ENCODE measurements at places on chromosomes 11 and 22.
A peak's percentile ranks its signal among the peaks of the same experiment; 100 is the strongest.

- peak; percentile 65 for DNase-seq
Measured at GRCh38 chr11:14422052-14422813, 63.2 kb upstream of the RRAS2 start.

DNA sequence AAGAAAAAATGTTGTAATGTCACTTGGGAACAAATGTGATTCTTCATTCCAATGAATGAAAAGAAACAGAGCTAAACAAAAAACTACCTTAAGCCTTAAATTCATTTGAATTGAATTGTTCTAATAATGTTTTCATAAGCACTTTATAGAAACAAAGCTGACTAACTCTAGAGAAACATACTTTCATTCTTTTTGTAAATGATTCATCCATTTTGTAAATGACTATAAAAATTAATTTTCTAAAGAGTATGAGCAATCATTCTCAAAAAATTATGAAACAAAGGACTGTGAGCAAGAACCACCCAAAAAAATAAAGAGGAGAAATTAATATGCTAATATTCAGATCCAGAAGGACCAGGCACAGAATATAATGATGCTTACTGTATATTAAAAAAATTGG, 986.5 kb upstream of the CHORDC1 start:
- no peak for DNase-seq

GRCh38 chr11:120442031-120442430, 69.5 kb upstream of the GRIK4 start:
- no peak for DNase-seq

DNA sequence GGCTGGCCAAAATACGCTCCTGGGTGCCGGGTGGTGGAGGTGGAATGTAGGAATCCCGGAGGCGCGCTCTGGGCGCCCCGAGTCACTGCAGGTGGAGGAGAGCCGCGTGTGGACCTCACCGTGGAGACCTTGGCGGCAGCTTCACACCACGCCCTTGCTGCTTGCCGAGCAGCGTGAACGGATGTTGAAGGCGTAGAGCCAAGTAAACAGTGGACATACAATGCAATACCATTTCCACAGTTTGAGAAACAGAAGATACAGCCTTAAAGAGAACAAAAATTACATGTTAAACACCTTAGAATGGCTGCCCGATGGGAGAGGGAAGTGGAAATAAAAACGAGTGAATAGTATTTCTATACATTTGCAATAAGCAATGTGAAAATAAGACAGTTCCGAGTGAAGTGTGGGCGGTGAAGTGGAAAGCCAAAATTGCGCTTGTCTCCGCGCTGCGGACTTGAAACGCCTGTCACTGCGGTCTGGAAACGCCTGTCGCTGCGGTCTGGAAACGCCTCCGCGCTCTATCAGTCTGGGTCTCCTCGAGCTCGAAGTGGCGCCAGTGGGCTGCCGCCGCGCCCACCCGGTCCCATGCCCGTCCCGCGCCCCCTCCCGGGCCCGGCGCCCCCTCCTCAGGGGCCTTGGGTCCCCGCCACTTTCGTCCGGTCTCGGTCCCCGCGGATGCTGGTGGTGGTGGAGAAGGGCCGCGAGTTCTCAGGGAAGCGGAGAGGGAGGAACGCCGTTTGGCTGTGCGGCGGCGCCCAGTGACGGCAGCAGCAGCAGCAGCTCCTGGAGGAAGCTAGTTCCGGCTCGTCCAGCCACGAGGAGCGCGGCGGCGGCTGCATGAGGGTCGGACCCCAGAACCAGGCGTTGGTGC, 1.6 kb downstream of the NCR3LG1 start:
- DNase-seq, result peak; percentile 57

GRCh38 chr11:9771071-9771511, 107.2 kb downstream of the SWAP70 start:
- no peak for DNase-seq

DNA sequence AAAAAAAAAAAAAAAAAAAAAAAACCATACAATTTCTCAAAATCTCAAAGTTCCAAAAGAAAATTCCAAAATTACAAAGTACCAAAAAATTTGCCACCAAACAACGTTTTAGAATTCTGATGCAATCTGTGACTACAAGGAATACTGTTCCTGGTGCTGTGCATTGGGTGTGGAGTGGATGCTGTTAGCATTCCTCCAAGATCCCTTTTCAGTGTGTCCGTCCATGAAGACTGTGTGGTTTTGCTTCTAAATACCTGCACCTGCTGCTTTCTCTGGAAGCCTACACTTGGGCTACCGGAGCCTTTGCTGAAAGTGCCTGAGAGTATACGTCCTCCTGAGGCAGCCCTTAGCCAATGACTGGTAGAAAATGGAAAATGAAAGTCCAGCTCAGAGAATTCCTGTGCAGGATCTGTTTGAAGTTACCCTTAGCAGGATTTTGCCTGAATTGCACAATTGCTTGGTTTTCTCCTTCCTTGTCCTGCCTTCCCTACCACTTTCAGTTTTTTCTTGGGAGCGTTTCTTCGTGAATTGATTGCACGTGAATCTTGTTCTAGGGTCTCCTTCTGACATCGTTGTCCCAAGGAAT, 140.8 kb downstream of the TRPC6 start:
- DNase-seq, result no peak

DNA sequence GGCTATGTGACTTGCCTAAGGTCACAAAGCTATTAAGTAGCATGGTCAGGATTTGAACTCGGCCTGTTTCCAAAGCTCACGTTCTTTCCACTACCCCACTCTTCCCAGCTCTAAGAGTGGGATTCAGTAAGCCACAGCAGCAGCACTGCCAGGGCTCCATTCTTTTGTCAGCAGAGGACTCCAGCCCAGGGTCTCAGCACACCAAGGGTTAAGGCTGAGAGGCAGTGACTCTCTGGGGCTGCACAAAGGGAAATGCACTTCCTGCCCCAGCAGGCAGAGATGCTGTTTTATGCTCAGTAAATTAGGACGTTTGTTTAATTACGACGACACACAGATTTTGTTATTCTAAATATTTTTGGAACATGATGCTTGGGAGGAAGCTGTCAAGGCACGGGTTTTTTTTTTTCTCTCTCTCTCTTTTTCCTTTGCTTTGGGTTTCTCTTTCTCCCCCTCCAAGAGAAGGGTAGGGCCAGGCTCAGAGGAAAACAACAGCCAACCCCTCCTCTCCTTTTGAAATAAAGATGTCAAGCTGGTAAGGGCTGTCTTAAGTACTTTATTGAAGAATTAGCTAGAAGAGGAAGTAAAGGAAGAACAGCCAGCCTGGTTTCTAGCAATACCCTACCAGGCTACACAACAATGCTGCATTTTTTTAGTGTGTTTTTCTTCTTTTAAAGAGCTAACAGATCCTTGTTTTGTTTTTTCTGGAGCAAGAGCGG, 2.8 kb downstream of the MYH9 start:
- no peak for DNase-seq

DNA sequence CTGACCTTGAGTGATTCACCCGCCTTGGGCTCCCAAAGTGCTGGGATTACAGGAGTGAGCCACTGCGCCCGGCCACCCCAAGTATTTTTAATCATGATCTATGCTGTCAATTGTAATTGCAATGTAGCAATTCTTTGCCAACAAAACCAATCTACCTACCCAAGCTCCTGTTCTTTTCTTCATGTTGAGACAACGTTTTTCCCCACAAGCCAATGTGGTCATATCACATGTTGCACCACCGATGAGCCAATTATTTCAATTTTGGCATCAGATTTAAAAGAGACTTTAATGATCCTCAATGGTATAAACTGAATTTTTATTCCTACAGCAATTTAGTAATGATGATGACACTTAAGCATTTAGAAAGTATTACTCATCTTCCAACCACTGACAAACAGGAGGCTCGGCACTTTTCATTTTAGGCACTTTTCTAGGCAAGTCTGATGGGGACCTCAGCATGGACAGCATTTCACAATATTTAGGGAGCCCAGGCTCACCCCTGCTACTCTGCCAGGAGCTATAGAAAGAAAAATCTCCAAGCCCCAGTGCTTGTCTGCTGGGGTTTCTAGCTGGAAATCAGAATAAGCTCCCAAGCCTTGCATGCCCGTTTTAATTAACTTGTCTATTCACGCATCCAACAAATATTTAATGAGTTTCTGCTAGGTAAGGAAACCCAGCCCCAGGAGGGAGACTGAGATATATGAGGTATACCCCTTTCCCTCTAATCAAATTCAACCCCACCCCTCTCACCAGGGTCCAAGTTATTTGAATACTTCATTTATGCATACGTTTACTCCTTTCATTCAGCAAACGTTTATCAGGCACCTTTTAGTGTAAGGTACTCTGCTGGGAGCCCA, 291.4 kb downstream of the ST3GAL4 start:
- no peak for DNase-seq

GRCh38 chr11:59180168-59180776, 8.3 kb downstream of the DTX4 start:
- no peak for DNase-seq

DNA sequence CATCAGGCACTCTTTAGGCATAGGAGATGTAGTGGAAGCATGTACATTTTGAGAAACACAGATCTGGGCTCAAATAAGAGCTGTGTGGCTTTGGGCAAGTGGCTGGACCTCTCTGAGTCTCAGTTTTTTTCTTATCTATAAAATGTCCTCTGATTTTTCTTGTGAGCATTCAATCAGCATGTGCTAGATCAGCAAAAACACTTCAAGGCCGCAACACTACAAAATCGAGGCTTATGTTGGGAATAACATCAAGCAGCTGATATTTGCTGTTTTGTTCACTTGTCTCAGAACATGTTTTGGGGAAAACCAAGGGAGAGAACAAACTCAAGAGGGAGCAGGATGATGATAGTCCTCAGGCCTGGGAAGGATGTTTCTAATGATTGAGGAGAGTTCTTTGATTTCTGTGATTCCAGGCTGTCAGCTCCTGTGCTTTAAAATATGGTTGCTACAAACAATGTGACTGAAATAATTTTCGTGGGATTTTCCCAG, at the start of gene OR4X1:
Gene OR4X1 (plus strand): TSS at position 439 of the 489 bp plus-strand sequence. CDS start 0 bp downstream, at position 439.
- no peak for DNase-seq

DNA sequence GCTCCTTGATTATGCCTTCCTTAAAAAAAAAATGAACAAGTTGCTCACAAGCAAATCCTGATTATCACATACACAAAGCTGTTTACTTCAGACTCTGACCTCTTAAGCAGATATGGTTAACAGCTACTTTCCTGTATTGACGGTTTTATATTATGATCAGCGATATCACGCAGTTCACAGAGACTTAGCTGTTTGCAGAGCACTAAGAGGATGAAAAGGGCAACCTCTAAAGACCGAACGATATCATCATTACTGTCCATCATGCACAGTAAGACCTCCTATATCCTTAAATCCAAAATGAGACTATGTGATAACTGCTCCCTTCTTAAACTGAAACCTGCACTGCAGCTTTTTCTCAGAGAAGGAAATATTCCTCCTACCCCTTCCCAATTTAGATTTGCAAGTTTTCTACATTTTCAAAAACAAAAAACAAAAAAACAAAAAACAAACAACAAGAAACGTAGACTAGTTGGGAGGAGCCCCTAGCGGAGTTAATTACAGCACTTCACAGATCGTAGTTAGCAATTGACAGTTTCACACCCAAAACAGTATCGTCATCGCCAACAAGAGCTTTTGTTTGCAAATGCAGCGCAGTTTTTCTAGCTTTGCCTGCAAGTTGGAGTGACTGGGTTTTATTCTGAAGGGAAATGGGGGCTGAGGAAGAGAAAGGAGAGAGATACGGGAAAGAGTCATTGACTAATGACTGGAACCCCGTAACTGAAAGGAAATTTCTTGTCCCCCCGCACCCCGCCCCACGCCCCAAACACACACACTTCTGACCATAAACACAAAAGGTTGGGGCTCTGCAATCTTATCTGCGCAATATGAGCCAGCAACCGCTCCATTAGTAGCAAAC, 1.2 kb downstream of the DDX6 start:
- DNase-seq, result peak; percentile 45

DNA sequence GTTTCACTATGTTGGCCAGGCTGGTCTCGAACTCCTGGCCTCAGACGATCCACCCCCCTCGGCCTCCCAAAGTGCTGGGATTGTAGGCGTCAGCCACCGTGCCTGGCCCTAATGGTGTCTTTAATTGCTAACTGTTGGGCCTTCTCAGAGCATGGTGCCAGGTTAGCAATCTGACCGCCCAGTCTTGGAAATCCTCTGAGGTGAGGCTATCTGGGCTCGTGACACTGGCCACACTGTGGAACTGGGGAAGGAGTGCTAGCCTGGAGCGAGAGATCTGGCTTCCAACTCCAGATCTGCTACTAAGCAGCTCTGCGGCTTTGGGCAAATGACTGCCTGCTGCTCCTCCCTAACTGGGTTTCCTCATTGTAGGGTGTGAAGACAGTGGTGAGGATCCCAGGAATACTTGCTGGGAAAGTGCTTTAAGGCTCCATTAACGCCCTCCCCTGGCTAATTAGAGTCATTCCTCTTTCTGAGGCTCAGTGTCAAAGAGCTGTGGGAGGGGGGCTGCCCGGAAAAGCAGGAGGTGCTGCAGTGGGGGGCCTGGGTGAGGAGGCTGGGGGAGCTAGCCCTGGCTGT, 35.4 kb downstream of the CHRDL2 start:
- no peak for DNase-seq

- peak; percentile 70 for DNase-seq
Measured at GRCh38 chr11:65637794-65638419, at the start of gene SIPA1. Gene SIPA1 (plus strand): TSS chr11:65638101. CDS start chr11:65640922, 2,821 bp downstream.

DNA sequence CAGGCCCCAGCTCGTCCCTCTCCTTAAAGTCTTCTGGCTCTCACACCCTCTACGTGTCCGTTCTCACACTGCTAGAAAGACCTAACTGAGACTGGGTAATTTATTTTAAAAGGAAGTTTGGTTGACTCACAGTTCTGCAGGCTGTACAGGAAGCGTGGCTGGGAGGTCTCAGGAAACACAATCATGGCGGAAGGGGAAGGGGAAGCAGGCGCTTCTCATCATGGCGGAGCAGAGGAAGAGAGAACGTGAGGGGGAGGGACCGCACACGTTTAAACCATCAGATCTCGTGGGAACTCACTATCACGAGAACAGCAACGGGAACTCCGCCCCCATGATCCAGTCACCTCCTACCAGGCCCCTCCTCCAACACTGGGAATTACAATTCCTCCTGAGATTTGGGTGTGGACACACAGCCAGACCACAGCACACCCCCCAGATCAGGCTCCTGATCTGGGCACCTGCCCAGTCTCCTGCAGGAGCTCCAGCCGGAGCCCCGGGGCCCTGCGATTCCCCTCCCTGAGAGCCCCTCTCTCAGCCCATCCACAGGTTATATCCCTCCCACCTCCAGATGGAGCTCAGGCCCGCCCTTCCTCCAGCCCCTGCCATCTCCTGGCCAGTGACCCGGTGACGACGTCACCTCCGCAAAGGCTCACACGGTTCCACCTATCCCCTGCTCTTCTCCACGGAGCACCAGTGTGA, 170.2 kb downstream of the BRD1 start:
- no peak for DNase-seq

GRCh38 chr11:129277198-129277843, 85.2 kb upstream of the ARHGAP32 start:
- no peak for DNase-seq
